ENCODE measurements at places on chromosomes 4 and X.

GRCh38 chr4:6893449-6894085 lies 16.1 kb upstream of the TBC1D14 start:
- no peak overlapping the region for H3K4me3 ChIP-seq
- DNase-seq = no peak
- no peaks in the 10 kb centered on the region for H3K4me1 ChIP-seq
- H3K36me3 ChIP-seq = no peaks in the 10 kb centered on the region

DNA sequence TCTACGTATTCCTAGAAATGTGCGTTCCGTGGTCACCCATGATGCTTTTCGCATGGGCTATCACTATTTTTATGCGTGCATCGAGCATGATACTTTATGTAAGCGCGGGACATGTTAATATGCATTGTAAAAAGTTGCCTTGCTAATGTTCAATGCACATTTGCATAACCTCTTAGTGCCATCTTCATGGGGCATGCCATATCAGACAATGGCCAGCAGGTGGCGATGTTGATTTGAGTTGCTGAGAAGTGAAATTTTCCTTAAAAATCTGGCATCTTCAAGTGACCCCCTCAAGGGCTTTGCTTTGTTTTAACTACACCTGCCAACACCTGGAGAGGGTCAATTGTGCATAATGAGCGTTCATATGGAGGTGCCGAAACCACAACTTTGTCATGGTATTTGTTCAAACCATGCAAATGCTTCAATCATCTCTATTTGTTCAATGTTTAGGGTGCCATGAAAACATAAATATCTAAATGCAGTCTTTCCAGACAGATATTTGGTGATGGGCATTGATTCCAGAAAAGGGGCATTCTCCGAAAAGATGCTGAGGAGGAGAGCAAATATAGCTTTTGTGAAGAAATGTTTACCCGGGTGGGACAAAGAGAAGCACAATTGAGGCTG lies 833.9 kb upstream of the PRKX start:
- H3K27ac ChIP-seq = no peak overlapping the region
- peaks cover 21% of the 10 kb centered on the region for H3K4me1 ChIP-seq
- H3K4me3 ChIP-seq = no peak overlapping the region

GRCh38 chr4:79241846-79242245 lies 84.0 kb downstream of the NAA11 start:
- DNase-seq = peak; percentile 4
- no peaks in the 10 kb centered on the region for H3K4me1 ChIP-seq
- H3K4me3 ChIP-seq = no peak overlapping the region
- no peaks in the 10 kb centered on the region for H3K27me3 ChIP-seq

DNA sequence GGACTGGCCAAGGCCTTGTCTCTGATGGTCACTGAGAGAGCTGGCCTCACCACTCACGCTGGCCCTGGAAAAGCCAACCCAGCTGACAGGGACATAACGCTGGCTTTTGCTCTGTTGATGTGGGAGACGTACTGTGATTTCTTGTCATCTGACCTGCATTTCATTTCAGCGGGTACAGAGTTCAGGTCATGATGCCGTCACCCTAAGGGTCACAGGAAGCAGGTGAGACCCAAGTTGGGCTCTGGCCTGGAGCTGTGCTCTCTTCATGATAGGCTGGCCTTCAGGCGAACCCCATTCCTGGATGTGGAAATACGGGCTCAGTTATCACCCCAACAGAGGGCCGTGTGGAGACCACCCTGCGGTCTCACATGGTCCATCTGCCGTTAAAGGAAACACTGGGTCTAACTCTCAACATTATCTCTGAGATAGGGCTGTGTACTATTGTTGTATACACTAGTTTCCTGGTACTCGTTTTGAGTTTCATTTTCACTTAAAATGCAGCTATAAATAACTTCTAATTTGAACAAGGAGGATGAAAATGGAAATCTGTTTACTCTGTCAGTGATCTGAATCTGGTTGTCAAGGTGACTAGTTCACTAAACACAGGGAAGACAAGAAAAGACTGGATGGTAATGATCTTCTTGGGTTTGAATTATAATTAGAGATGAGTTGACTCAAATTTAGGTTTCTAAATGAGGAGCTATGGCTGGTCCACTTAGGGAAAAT lies 89.1 kb downstream of the TBC1D9 start:
- no peak for DNase-seq
- H3K4me1 ChIP-seq = no peaks in the 10 kb centered on the region
- H3K36me3 ChIP-seq = peaks cover 28% of the 10 kb centered on the region
- no peak overlapping the region for H3K27ac ChIP-seq
- H3K27me3 ChIP-seq = no peaks in the 10 kb centered on the region

DNA sequence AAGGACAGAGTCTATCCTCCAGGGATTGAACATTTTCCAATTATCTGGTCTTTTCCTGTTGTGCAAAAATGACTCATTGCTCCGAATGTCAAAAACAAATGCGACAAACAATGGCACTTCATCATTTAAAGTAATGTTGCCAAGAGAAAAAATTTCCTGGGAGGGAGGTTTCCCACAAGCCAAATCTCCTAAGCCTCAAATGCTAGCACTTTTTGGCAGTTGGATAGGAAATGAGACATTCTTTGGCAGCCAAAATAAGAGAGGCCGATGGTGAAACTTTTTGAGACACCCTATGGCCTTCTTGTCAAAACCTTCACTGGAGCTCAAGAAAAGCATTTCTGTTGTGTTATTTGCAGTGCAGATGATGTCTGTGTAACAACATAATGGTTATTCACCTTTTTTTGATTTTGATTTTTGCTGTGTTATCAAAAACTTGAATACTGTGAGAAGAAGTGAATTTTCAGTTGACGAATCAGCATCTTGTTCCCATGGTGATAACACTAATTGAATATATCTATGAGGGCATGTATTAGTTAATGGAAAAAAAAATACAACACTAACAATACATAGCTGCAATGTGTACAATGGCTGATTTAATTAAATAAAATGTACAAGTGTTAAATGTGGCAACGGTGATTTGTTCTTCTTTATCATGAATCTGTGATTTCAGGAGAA lies 333.8 kb downstream of the ANK2 start:
- DNase-seq = peak; percentile 97
- no peaks in the 10 kb centered on the region for H3K27me3 ChIP-seq
- H3K27ac ChIP-seq = peak overlapping the region; percentile 84
- no peaks in the 10 kb centered on the region for H3K36me3 ChIP-seq
- no peak overlapping the region for H3K4me3 ChIP-seq

GRCh38 chr4:137640156-137640837 lies 108.0 kb upstream of the PCDH18 start:
- DNase-seq = no peak
- no peaks in the 10 kb centered on the region for H3K36me3 ChIP-seq
- H3K4me1 ChIP-seq = peaks cover 13% of the 10 kb centered on the region

GRCh38 chr4:182240161-182241130 lies 2.8 kb upstream of the TENM3 start:
- H3K4me1 ChIP-seq = no peaks in the 10 kb centered on the region
- no peak overlapping the region for H3K4me3 ChIP-seq
- no peaks in the 10 kb centered on the region for H3K36me3 ChIP-seq
- H3K27ac ChIP-seq = no peak overlapping the region
- DNase-seq = no peak
- H3K27me3 ChIP-seq = no peaks in the 10 kb centered on the region

- no peaks in the 10 kb centered on the region for H3K36me3 ChIP-seq
- H3K4me3 ChIP-seq = no peak overlapping the region
- no peak overlapping the region for H3K27ac ChIP-seq
- H3K27me3 ChIP-seq = no peaks in the 10 kb centered on the region
Observed at GRCh38 chr4:4843635-4844291, 15.7 kb upstream of the MSX1 start.

GRCh38 chrX:53188763-53189162 lies 36.2 kb downstream of the KDM5C start:
- no peak overlapping the region for H3K4me3 ChIP-seq
- H3K36me3 ChIP-seq = peaks cover 13% of the 10 kb centered on the region
- no peaks in the 10 kb centered on the region for H3K27me3 ChIP-seq
- DNase-seq = no peak
- no peak overlapping the region for H3K27ac ChIP-seq
- H3K4me1 ChIP-seq = no peaks in the 10 kb centered on the region

DNA sequence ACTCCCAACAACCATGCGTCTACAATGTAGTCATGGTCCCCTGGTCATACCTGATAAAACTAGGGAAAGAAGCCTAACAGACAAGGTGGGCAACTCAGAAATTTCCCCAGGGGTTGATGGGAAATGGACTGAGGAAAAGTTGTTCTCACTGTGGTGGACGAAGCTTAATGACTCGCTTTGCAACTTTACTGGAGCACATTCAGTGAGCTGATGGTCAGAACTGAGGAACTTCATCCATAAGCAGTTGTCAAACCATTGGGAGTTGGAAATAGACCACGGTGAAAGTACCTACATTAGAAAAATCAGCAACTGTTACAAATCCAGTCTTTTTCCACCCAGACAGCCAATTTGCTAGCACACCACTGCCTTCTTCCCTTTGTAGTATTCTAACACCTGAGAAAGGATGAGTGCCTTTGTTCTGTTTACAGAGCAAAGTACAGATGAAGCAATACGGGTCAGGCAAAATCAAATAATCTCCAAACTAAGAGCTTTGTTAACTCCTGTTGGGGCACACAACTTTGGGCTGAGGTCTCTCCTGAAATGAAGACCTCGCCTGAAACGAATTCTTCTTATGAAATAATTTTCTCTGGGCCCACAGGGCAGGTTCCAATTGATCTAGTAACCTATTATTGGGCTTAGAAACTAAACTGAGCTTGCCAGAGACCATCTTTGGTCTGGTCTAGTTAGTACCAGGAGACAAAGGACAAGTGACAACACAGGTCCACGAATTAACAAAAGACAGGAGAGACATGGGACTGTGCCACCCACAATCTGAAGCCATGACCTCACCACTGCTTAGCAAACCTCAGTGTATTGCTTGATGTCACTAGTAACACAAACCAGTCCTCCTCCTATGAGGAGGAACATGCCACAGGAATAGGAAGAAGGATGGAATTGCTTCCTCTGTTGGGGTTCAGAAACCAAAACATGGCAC lies 58.9 kb upstream of the NFKB1 start:
- H3K4me3 ChIP-seq = no peak overlapping the region
- H3K36me3 ChIP-seq = no peaks in the 10 kb centered on the region
- H3K27ac ChIP-seq = no peak overlapping the region

DNA sequence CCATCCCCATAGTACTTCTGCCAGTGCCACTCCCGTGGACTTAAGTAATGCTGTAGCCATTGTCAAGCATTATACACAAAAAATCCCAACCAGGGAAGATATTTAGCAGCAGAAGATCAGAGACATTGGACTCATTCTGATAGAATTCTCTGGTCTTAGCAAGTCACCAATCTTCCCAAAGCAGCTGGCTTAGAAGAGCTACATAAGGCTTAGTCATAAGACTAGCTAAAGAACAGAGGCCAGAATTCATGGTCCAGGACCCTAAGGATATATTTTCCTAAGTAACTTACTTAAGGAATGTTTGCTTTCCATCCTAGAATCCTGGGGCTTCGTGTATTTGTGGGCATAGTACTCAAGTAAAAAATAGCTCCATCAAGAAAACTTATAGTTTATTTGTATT lies 100.3 kb upstream of the SLIT2 start:
- no peaks in the 10 kb centered on the region for H3K4me1 ChIP-seq
- H3K4me3 ChIP-seq = no peak overlapping the region
- no peak for DNase-seq
- no peak overlapping the region for H3K27ac ChIP-seq

DNA sequence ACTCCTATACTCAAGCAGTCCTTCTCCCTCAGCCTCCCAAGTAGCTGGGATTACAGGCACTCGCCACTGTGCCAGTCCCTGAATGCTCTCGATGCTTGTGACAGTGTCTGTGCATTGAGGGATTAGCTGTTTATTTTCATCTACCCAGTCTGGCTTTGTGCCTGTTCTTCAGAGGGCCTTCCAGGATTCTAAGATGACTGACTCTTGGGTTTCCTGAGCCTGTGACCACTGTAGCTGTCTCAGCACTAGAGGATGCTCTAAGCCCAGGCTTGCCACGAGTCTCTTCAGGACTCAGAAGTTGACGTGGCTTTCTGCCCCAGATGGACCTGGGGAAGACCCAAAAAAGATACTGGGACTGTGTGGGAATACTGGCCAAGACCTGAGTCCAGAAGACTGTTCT lies 201.4 kb downstream of the ARHGAP10 start:
- no peaks in the 10 kb centered on the region for H3K36me3 ChIP-seq
- H3K4me3 ChIP-seq = no peak overlapping the region
- no peaks in the 10 kb centered on the region for H3K27me3 ChIP-seq
- H3K27ac ChIP-seq = no peak overlapping the region

- no peaks in the 10 kb centered on the region for H3K36me3 ChIP-seq
- no peak overlapping the region for H3K4me3 ChIP-seq
- no peak for DNase-seq
- H3K4me1 ChIP-seq = peaks cover 35% of the 10 kb centered on the region
- H3K27me3 ChIP-seq = no peaks in the 10 kb centered on the region
- no peak overlapping the region for H3K27ac ChIP-seq
Observed at GRCh38 chr4:150232029-150232428, 153.8 kb downstream of the DCLK2 start.

Data from A673 (cell line).